ENCODE measurements at places on chromosomes 3 and 15.

DNA sequence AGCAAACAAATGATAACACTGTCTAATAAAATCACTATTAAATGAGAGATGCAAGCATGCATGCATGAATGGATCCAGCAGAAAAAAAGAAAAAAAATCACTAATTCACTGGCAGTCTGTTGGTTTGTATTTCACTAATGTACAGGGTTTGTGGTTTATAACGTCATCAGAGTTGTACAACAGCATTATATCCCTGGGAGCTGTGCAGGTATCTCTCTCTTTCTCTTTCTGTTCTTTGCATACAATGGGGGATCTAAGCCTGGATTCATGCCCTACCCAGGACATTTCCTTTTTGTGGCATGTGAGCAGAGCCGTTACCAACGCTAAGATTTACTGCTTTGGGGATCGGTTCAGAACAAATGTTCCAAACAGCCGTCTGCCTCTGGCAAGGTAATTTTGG is 229.5 kb downstream of the SOX2 start:
- H3K4me1 ChIP-seq: peaks cover 28% of the 10 kb centered on the region
- H3K27ac ChIP-seq: no peak overlapping the region
- peaks cover 32% of the 10 kb centered on the region for H3K27me3 ChIP-seq
- no peak for DNase-seq
- no peaks in the 10 kb centered on the region for H3K36me3 ChIP-seq

DNA sequence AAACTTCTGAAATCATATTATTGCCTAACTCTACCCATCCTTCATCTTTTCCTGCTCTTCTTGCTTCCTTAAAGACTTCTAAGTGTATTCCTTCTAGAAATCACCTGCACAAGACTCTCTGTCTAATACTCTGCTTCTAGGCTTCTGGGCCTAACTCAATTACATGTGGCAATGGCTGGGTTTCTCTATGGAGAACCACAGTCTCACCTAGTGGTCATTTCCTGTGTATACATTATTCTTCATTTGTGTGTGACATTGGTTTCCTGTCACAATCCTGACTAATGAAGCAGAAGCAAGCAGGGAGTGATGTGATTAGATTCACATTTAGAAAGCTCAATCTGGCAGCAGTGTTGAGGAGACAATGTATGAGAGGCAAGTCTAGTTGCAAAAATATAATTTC is 16.9 kb upstream of the CLDN1 start:
- H3K4me1 ChIP-seq: no peaks in the 10 kb centered on the region
- no peak overlapping the region for H3K4me3 ChIP-seq
- DNase-seq: no peak
- no peaks in the 10 kb centered on the region for H3K27me3 ChIP-seq
- no peak overlapping the region for H3K27ac ChIP-seq

DNA sequence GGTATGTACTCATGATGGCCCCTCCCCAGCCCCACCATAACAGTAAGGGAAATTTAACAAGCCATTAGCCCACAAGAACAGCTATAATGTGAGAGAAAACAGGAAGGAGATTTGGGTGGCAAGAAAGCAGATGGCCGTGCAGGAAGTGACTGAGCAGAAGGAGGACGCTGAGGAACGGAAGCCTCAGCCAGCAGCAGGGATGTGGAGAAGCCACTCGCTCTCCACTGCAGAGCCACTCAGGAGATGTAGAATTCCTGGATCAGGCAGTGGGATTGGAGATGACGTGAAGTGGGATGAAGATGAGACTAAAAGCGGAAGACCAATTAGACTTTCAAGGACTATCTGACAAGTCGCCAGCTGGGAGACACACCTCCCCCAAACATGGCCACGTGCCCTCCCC is 31.2 kb downstream of the PRR23E start:
- no peaks in the 10 kb centered on the region for H3K4me1 ChIP-seq
- H3K27ac ChIP-seq: no peak overlapping the region
- no peak overlapping the region for H3K4me3 ChIP-seq

DNA sequence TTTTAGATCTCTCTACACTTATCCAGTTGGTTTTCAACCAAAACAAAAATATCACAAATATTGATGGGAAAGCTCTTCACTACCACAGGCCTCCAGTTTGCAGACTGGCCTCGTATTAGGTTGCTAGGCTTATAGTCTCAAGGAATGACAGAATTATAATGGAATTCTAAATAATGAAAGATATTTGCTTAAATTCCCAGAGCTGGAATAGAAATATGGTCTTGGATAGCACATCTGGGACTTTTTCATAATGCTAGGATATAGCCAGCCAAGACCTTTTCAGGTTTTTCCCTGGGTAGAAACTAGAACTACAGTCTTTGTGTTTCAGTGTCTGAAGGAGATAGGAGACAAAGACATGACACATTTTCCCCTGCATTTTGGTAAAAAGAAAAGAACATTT is 121.9 kb upstream of the STAC start:
- H3K4me1 ChIP-seq: no peaks in the 10 kb centered on the region
- H3K27me3 ChIP-seq: no peaks in the 10 kb centered on the region
- H3K36me3 ChIP-seq: peaks cover 10% of the 10 kb centered on the region
- H3K4me3 ChIP-seq: no peak overlapping the region

- no peak for DNase-seq
- no peaks in the 10 kb centered on the region for H3K4me1 ChIP-seq
- H3K27me3 ChIP-seq: peaks cover 39% of the 10 kb centered on the region
- H3K4me3 ChIP-seq: no peak overlapping the region
- no peak overlapping the region for H3K27ac ChIP-seq
- H3K36me3 ChIP-seq: no peaks in the 10 kb centered on the region
These were observed 150.5 kb upstream of the PRR20G start for GRCh38 chr3:127438371-127438770.

DNA sequence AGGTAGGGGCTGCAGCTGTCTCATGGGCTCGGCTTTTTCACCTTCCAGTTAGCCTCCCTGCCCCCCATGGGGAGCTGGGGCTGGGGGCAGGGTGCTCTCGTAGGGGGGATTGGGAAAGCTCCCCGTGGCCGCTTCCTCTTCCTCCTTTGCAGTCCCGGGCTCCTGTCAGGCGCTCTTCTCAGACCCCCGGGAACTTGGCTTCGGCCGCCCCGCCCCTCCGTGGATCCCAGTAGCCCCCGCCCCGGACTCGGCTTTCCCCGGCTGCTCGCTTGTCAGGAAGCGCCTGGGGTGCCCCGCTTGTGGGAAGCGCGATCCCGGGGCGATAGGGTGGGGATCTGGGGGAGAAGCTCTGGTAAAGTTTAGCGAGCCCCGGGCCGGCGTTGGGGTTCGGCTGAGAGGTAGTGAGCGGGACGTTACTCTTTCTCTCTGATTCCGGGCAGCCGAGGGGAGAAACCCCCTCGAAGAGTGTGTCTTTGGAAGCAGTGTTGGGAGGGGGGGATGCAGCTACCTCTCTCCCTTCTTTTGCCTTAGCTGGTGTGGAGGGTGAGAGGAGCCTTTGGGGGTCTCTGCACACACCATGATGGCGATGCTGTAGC is 611 bp downstream of the PIAS1 start:
- peaks cover 32% of the 10 kb centered on the region for H3K4me1 ChIP-seq
- peaks cover 1% of the 10 kb centered on the region for H3K36me3 ChIP-seq
- DNase-seq: peak; percentile 56

DNA sequence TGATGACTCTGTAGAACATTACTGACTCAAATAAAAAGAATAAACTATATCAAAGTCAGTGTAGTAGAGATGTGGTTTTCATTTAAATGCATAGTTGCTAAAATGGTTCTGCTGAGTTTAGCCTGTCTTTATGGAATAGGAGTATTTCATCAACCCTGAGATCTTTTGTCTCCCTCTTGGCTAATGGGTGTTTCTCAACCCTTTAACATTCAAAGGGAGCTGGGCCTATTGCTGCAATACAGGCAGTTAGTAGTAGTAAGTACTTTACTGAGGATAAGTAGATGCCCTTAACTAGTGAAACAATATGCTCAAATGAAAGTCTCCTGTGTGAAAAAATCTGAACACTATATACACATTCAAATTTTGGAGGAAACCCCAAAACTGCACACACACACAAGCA is 184.7 kb upstream of the TTC14 start:
- no peaks in the 10 kb centered on the region for H3K36me3 ChIP-seq
- no peak overlapping the region for H3K4me3 ChIP-seq

DNA sequence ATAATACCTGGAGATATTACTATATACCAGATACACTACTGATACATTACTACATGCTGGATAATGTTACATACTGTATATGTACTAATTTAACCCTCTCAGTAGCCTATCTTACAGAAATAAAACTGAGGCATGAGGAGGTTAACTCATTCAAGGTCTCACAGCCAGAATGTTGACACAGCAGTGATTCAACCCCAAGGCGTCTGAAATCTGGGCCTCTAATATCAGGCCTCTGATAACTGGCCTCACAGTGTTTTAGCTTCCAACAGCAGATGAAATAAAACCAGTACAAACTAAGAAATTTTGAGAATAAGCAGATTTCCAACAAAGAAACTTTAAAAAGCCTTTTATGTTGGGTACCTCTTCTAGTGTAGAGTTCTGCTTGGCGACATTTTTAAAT is 23.4 kb downstream of the DZIP1L start:
- H3K4me3 ChIP-seq: no peak overlapping the region
- DNase-seq: no peak
- H3K36me3 ChIP-seq: peaks cover 51% of the 10 kb centered on the region
- no peaks in the 10 kb centered on the region for H3K27me3 ChIP-seq
- no peaks in the 10 kb centered on the region for H3K4me1 ChIP-seq

- H3K4me1 ChIP-seq: peaks cover 2% of the 10 kb centered on the region
- peak overlapping the region; percentile 43 for H3K27ac ChIP-seq
- no peaks in the 10 kb centered on the region for H3K27me3 ChIP-seq
- no peak for DNase-seq
- H3K36me3 ChIP-seq: peaks cover 19% of the 10 kb centered on the region
These were observed 34.9 kb downstream of the TSPAN3 start for GRCh38 chr15:77035999-77036471.

GRCh38 chr15:67611370-67612369 is 69.2 kb downstream of the MAP2K5 start:
- no peaks in the 10 kb centered on the region for H3K27me3 ChIP-seq
- peak overlapping the region; percentile 8 for H3K27ac ChIP-seq
- H3K4me3 ChIP-seq: no peak overlapping the region
- peaks cover 2% of the 10 kb centered on the region for H3K36me3 ChIP-seq
- H3K4me1 ChIP-seq: peaks cover 10% of the 10 kb centered on the region

GRCh38 chr3:33936921-33937525 is 138.6 kb downstream of the PDCD6IP start:
- no peak overlapping the region for H3K4me3 ChIP-seq
- H3K27ac ChIP-seq: no peak overlapping the region
- H3K27me3 ChIP-seq: peaks cover 14% of the 10 kb centered on the region
- H3K36me3 ChIP-seq: no peaks in the 10 kb centered on the region
- no peaks in the 10 kb centered on the region for H3K4me1 ChIP-seq

DNA sequence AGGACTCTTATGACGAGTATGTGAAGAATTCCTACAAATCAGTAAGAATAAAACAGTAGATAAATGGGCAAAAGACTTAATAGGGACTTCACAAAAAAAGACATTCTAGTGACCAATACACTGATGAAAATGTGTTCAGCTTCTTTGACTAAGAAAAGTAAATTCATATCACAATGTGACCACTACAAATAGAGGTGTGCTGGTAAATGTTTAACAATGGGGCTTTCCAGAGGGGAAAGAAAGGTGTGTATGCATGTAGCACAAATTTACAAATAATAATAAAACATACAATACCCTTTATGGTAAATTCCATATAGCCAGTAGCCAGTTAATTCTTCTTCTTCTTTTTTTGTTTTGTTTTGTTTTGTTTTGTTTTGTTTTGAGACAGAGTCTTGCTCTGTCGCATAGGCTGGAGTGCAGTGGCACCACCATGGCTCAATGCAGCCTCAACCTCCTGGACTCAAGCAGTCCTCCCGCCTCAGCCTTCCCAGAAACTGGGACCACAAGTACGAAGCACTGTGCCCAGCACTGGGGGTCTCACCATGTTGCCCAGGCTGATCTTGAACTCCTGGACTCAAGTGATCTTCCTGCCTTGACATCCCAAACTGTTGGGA is 17.5 kb upstream of the NMD3 start:
- no peaks in the 10 kb centered on the region for H3K4me1 ChIP-seq
- no peaks in the 10 kb centered on the region for H3K36me3 ChIP-seq
- no peak for DNase-seq
- H3K27me3 ChIP-seq: no peaks in the 10 kb centered on the region
- H3K4me3 ChIP-seq: no peak overlapping the region

- H3K4me3 ChIP-seq: no peak overlapping the region
- no peak for DNase-seq
- H3K4me1 ChIP-seq: no peaks in the 10 kb centered on the region
- H3K27ac ChIP-seq: no peak overlapping the region
- peaks cover 8% of the 10 kb centered on the region for H3K27me3 ChIP-seq
These were observed 24.0 kb upstream of the SPTSSB start for GRCh38 chr3:161395115-161396012.

- H3K36me3 ChIP-seq: no peaks in the 10 kb centered on the region
- H3K4me1 ChIP-seq: no peaks in the 10 kb centered on the region
- H3K27ac ChIP-seq: no peak overlapping the region
- H3K4me3 ChIP-seq: no peak overlapping the region
- DNase-seq: no peak
- peaks cover 5% of the 10 kb centered on the region for H3K27me3 ChIP-seq
These were observed 33.6 kb downstream of the GOLGA6L10 start for GRCh38 chr15:82315519-82316246.

DNA sequence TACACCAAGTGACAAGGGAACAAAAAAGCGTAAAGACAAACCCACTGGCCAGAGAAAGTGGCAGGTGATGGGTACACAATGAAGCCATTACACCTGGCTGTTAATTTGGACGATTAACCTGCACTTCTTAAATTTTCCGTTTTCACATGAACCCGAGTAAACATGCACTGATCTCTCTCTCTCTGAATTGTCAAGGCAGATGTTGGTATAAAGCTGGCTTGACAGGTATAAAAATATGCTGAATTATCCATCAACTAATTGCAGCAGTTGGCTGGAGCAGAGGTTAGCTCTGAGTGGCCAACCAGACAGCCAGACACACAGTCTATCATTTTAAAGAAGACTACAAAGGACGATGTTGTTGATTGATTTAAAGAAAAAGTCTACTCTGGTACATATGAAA is 561.7 kb upstream of the ALCAM start:
- H3K4me3 ChIP-seq: no peak overlapping the region
- no peaks in the 10 kb centered on the region for H3K36me3 ChIP-seq

GRCh38 chr15:74958320-74958907 is 1.8 kb upstream of the RPP25 start:
- H3K27ac ChIP-seq: no peak overlapping the region
- peak overlapping the region; percentile 53 for H3K4me3 ChIP-seq
- H3K27me3 ChIP-seq: peaks cover 87% of the 10 kb centered on the region

DNA sequence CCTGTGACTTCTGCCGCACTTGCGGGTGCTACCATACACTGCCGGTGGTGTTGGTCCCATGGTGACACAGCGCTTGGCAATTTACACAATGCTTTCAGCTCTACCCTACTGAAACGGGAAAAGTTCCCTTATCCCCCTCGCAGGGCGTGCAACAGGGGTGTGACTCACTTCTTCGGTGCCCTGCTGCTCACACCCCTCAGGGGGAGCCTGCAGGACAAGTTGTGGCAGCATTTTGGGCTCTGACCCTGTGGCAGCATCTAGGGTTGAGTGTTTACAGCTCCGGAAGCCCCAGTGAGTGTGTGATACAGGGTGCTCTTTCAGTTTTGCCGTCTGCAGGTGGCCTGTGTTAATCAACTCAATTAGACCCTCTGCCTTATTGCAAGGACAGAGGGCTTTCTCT is 324.7 kb upstream of the RGMA start:
- no peak overlapping the region for H3K27ac ChIP-seq
- no peaks in the 10 kb centered on the region for H3K36me3 ChIP-seq
- no peak overlapping the region for H3K4me3 ChIP-seq
- H3K27me3 ChIP-seq: peaks cover 53% of the 10 kb centered on the region
- no peak for DNase-seq

Data from mesothelial cell of epicardium (in vitro differentiated cells).